ENCODE measurements at places on chromosomes 1 and 21. TPM values are rescaled to one million over a fixed set of nuclear protein-coding genes. Genes with fewer than 3 reads are reported as not detected.

DNA sequence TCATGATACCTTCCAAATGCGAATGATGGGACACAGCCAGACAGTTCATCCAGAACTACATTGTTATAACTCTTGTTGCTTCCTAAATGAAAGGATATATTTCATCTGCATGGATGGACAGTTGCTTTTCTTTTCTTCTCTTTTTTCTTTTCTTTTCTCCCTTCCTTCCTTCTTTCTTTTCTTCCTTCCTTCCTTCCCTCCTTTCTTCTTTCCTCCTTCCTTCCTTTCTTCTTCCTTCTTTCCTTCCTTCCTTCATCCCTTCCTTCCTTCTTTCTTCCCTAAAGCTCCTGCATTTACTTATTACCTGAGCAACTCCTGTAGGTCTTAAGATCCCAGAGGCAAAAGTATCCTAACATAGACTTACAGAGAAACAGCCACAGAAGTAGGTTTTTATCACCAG lies 221.6 kb downstream of the DUSP10 start:
- H3K27ac ChIP-seq: no peak overlapping the region
- H3K27me3 ChIP-seq: peaks cover 7% of the 10 kb centered on the region
- H3K4me1 ChIP-seq: no peaks in the 10 kb centered on the region
- DNase-seq: no peak

DNA sequence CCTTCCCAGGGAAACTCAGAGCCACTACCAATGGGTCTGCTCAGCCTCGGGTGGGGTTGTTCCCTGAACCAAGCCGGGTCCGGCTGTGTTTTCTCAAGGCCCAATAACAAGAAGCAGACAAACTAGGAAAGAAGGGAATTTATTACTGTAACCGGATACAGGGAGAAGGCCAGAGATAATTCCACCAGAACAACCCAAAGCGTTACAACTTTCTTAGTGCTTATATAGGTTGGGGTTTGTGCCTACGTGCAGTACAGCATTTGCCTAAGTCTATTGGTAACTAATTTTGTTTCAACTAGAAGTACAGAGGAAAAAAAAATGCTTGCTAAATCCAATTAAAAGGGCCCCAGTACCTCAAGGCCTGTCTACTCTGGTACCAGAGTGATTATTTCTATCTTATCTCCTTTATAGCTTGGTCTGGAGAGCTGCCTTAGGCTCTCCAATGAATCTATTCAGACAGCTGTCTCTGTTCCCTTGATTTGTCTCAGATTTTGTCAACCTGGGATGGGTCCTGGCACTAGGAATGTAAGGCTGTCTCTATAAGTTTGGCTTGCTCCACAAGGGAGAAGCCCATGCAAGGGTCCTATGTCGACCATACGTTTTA lies 57.3 kb upstream of the CCDC190 start:
- no peak for DNase-seq
- H3K36me3 ChIP-seq: peaks cover 8% of the 10 kb centered on the region
- no peak overlapping the region for H3K27ac ChIP-seq
- no peak overlapping the region for H3K4me3 ChIP-seq
- H3K27me3 ChIP-seq: no peaks in the 10 kb centered on the region

- H3K4me1 ChIP-seq: no peaks in the 10 kb centered on the region
- H3K27ac ChIP-seq: no peak overlapping the region
- no peaks in the 10 kb centered on the region for H3K36me3 ChIP-seq
- H3K4me3 ChIP-seq: no peak overlapping the region
- peaks cover 31% of the 10 kb centered on the region for H3K27me3 ChIP-seq
These were observed 52.6 kb downstream of the TRABD2B start for GRCh38 chr1:47944561-47944960.

DNA sequence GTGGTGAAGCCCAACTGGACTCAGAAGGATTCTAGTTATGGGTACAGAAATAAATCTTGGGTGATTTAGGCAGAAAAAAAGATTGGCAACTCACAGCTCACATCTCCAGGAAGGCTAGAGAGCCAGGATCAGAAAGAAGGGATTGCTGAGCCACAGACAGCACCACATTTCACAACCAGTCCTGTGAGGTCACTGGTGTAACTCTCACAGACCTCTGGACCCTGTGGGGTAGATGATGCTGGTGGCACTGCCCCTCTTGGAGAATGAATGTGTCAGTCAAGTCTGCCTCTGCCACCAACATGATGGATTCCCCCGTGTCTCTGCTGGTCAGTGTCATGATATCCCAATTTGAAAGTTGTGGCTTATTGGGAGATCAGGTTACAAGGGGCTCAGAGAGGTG lies 70.9 kb upstream of the HMCN1 start:
- DNase-seq: no peak
- H3K27ac ChIP-seq: no peak overlapping the region
- no peak overlapping the region for H3K4me3 ChIP-seq
- no peaks in the 10 kb centered on the region for H3K27me3 ChIP-seq
- H3K36me3 ChIP-seq: no peaks in the 10 kb centered on the region

GRCh38 chr1:25694167-25695007 lies 77.8 kb downstream of the MAN1C1 start:
- H3K27ac ChIP-seq: peak overlapping the region; percentile 93
- H3K27me3 ChIP-seq: no peaks in the 10 kb centered on the region
- H3K4me3 ChIP-seq: peak overlapping the region; percentile 11
- no peak for DNase-seq
- peaks cover 8% of the 10 kb centered on the region for H3K36me3 ChIP-seq

DNA sequence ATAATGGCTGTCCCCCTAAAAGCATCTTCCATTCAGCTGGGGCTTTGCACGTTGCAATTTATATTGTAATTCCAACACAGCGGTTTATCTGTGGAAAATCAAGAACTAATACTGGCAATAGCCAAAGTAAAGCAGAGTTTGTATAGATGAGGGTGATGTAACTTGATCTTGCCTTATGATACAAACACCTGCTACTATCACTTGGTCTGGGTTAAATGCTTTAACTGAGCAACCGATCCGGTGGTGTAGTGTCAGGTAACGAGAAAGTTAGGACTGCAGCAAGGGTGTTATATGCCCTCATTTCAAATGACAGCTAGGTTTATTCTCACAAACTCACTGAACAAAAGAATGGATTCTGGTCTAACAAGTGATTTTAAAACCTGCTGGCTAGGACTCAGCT lies 47.3 kb upstream of the PLPPR4 start:
- H3K27ac ChIP-seq: no peak overlapping the region
- DNase-seq: no peak
- H3K36me3 ChIP-seq: no peaks in the 10 kb centered on the region
- peaks cover 13% of the 10 kb centered on the region for H3K27me3 ChIP-seq
- H3K4me3 ChIP-seq: no peak overlapping the region

GRCh38 chr1:187157115-187157514 lies 328.4 kb downstream of the PLA2G4A start:
- no peaks in the 10 kb centered on the region for H3K36me3 ChIP-seq
- H3K4me3 ChIP-seq: no peak overlapping the region
- H3K27ac ChIP-seq: no peak overlapping the region
- H3K4me1 ChIP-seq: peaks cover 10% of the 10 kb centered on the region

GRCh38 chr21:33063907-33064622 lies 5.9 kb upstream of the OLIG1 start:
- H3K4me1 ChIP-seq: no peaks in the 10 kb centered on the region
- no peak for DNase-seq
- no peak overlapping the region for H3K4me3 ChIP-seq
- no peaks in the 10 kb centered on the region for H3K36me3 ChIP-seq
- H3K27ac ChIP-seq: no peak overlapping the region
- H3K27me3 ChIP-seq: peaks cover 86% of the 10 kb centered on the region

GRCh38 chr1:175481126-175482070 lies 262.0 kb downstream of the TNR start:
- no peak overlapping the region for H3K27ac ChIP-seq
- H3K27me3 ChIP-seq: peaks cover 17% of the 10 kb centered on the region
- H3K4me3 ChIP-seq: no peak overlapping the region
- H3K36me3 ChIP-seq: no peaks in the 10 kb centered on the region
- no peaks in the 10 kb centered on the region for H3K4me1 ChIP-seq

DNA sequence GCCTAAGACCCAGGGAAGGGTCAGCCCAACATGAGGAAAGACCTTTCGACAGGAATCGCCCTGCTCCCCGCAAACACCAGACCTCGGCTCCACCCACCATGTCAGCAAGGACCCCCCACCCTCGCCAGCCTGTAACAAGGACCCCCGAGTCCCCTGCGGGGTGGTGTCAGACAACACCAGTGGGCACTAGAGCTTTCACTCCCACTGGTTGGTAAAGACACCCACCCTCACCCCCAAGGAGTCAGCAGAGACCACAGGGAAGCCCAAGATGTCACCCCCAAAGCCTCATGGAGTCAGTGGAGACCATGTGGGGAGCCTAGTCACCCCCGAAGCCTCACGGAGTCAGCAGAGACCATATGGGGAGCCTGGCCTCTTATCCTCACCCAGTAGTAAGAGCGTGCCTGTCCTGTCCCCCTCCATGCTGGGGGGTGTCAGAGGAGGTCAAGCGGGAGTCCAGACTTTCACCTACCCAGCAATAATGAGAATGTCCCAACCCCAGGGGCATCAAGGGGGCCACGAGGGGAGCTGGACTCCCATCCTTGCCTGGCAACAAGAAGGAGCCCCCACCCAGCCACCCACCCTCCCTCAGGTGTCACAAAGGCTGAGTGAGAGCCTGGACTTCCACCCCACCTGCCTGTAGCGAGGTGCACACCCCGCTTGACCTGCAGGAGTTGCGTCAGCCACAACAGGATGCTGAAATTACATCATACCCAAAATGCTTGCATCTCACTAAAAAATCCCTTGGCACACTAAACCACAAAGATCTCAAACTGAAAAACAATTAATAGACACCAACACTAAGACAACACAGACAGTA lies 24.8 kb downstream of the SLC19A1 start:
- H3K4me3 ChIP-seq: no peak overlapping the region
- H3K27me3 ChIP-seq: no peaks in the 10 kb centered on the region
- peaks cover 34% of the 10 kb centered on the region for H3K36me3 ChIP-seq
- DNase-seq: no peak
- no peak overlapping the region for H3K27ac ChIP-seq

- no peaks in the 10 kb centered on the region for H3K27me3 ChIP-seq
- H3K36me3 ChIP-seq: no peaks in the 10 kb centered on the region
- DNase-seq: no peak
- no peak overlapping the region for H3K27ac ChIP-seq
These were observed 12.6 kb downstream of the SUCO start for GRCh38 chr1:172545396-172546004.

- no peak for DNase-seq
- peaks cover 64% of the 10 kb centered on the region for H3K4me1 ChIP-seq
These were observed 1.1 kb downstream of the CRABP2 start for GRCh38 chr1:156704166-156704711.

DNA sequence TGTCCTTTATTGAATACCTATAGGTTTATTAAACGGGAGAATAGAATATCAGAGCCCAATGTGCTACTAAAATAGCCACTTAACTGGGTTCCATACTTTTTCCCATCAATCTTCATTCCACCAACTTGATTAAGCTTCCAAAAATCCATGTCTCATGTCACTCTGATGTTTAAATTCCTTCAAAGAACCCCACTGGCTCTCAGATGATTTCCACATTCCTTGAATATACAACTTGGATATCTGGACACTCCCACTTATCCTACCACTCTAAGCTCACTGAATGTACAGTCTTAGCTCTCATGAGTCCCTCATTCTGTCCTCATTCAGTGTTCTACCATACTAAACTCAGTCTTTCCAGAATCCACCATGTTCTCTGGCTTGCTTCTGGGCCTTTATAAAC lies 21.1 kb downstream of the COL11A1 start:
- H3K36me3 ChIP-seq: peaks cover 39% of the 10 kb centered on the region
- no peak for DNase-seq
- peaks cover 41% of the 10 kb centered on the region for H3K4me1 ChIP-seq

The WDR64 gene
- total RNA-seq: not detected

The SMCP gene
- not detected for total RNA-seq

The CLDN19 gene
- total RNA-seq: not detected

The CIART gene
- total RNA-seq: 3.4 TPM

The CHRNB2 gene
- 0.27 TPM for total RNA-seq

The UMODL1 gene
- 0.68 TPM for total RNA-seq
